ENCODE measurements at places on chromosomes 7 and 10.
A peak's percentile ranks its signal among the peaks of the same experiment; 100 is the strongest.

- no peak for DNase-seq
Observed at GRCh38 chr10:13518076-13518692, 10.6 kb downstream of the BEND7 start.

DNA sequence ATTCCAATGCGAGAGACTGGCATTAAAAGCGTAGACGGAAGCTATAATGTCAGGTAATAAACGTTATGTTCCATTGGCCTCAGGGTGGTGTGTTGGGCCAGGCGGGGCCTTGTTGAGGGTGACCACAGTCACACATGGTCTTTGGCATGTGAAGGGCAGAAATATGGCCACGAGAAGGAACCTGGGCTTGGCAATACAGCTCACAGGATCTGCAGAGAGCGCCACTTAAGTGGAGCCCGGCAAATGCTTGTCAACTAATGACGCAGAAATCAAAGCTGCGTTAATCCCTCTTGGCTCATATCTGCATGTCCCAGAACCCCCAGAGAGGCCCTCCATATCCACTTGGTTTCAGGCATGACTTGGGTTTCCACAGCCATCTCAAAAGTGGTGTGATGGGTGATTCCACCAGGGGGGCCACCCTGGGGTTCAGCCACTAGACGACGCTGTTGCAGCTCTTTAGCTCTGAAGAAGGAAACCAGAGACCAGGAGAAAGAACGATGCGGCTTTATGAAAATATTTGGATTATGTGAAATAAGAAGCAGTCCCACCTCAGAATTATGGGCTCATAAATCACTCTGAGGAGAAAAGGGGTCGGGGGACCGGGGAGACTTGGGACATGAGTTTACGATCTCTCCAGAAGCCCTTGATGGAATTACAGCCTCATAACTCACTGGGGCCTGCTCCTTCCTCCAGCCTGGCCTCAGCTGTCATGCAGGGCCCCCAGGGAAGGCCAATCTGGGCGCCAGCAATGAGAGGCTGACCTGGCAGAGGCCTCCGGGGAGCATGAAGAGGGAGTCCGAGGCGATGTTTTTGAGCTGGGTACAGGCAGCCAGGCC lies 462.5 kb downstream of the PLXNA4 start:
- no peak for DNase-seq

DNA sequence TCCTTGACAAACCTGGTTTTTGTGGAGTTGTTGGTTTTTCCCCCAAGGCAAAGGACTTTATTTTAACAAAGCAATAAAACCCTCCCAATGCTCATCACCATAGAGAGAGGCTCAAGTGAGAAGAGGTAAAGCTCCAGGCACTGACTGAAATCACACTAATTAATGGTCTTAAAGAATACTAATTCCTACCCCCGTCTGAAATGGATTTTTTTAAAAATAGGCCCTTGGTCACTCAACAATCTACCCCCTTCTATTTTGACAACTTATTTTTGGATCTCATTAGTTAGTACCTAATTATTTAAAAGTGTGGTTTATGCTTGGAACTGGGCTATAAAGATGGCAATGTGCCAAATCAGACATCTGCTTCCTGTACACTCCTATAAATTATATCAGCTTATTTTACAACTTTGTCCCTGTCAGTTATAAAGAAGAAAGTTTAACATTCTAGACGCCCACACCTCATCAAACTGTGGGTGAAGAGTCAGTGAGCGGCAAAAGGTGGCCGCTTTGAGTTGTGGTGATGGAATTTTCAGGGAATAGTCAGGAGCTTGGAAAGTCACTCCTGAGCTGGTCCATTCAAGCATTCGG lies 10.6 kb downstream of the GLI3 start:
- no peak for DNase-seq

GRCh38 chr10:996031-996430 lies 7.8 kb downstream of the GTPBP4 start:
- no peak for DNase-seq

DNA sequence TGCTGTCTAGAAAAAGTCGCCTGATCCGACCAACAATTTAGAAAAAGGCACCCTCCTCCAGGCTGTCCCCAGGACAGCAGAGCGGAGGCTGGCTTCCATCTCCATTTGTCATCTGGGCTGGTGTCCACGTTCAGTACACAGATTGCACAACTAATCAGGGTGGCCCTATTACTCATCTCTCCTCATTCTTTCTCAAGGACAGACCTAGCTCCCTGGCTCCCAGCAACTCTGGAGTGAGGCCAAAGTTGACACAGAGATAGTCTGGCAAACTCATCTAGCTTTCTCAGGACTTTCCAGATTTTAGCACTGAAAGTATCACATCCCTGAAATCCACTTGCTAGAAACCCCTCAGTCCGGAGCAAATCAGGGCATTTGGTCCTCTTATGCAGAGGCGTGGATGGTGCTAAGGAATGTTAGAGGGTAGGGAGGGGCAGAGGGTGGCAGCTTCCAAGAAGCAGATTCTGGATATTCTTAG lies 75.1 kb downstream of the DNAH11 start:
- no peak for DNase-seq

GRCh38 chr7:117112640-117113039 lies 159.3 kb downstream of the ST7 start:
- DNase-seq, result no peak

DNA sequence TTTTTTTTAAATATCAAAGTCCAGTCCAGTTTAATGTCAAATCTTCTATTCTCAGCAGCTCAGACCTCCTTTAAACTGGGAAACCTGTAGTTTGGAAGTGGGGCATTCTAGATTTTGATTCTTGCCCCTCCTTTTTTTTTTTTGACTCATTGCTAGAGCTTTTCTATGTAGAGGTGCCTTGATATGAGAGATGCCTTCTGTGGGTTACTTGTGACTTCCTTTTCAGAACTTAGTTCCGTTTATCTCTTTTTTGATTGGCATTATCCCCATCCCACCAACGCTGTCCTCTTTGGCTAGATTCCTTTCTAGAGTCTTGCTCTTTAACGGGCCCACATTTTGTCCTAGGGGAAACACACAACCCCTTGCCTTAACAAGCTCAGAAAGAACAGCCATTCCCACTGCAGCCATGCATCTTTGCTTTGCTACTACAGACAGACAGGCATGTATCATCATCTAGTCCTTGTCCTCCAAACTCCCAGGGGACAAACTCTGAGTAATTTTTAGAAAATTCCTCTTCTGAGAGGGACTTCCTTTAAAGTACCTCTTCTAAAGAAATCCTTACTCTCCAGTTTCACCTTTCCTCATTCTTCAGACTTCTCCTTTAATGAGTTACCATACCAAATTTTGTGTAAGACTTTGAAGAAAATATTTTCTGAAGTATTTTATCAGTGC lies 153.6 kb downstream of the PHF14 start:
- DNase-seq, result no peak

DNA sequence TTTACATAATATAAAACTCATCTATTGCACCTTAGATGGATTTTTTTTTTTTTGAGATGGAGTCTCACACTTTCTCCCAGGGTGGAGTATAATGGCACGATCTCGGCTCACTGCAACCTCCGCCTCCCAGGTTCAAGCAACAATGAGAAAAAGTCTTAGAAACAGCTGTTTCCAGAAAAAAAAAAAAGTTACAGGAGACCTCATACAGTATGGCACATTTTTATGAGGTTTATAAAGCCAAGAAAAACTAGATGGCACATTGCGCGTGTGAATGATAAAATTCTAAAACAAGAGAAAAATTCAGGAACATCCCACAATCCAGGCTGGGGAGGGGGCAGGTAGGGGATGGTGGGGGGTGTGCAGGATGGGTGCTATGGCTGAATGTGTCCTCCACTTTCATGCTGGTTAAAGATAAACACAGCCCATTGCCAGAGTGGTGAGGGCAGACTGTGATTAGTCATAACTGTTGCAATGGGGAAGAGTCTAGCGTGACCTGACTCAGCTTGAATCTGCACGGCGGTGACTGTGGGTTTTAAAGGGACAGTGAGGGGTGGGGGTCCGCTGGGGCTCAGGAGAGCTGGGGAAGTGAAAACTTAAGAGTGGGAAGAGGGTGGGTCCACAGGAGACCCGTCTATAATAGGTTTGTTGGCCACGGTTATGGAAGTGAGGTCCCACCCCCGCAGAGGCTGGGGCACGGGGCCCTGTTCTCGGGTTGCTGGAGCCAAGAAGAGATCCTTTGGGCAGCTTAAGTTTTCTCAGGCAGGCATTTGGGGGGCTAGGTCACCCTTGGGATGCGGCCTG lies 11.9 kb upstream of the LRRC27 start:
- no peak for DNase-seq

DNA sequence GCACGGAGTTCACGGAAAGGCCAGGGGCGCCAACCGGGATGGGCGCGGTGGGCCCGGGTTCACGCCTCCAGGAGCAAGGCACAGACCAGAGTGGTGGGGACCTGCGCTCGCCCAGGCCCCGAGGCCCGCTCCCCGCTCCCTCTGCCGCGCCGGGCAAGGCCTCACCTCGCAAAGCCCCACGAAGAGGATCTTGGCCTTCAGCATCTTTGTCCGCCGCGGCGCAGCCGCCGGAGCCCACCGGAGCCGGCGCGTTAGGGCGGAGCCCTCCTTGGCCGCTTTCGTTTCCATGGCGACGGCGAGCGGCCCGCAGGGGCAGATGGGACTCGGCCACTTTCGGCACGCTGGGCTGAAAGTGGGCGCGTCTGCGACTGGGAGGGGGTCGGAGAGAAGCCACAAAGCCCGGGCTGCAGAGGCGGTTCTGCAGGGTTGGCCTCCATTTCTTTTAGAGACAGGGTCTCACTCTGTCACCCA lies 944.4 kb upstream of the ZNF722 start:
- no peak for DNase-seq

- no peak for DNase-seq
Observed at GRCh38 chr10:15242261-15242840, 73.9 kb upstream of the NMT2 start.

DNA sequence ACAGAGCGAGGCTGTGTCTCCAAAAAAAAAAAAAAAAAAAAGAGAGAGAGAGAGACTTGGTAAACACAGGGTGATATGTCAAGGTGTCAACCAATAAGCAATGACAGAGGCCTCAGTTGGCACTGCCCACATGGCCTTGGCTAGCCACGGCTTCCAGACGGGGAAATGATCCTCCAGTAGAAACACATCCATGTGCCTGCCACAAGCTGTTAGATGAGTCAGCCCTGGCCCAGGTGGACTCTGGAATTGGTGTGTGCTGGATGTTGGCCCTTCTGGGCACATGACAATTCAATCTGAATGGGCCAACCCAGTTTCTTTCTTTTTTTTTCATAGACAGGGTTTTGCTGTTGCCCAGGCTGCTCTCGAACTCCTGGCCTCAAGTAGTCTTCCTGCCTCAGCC lies 13.7 kb downstream of the RFC2 start:
- DNase-seq, result no peak

DNA sequence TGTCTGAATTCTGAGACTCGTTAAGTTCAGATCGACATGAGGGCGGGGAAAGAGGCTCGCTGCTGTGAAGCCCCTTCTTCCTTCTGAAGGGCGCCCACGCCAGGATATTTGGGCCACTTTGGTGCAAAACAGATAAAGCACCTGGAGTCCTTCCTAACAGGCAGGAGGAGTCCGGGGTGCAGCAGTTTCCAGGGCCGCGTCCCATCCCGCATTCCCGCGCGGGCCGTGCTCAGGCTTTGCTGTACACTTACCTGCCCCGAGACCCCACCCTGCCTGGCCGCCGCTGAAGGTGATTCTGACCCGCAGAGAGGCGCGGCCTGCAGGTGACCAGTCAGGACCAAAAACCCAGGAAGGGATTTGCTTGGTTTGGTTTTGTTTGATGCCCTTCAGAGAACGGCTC lies 454.6 kb downstream of the PTPRN2 start:
- DNase-seq, result no peak

DNA sequence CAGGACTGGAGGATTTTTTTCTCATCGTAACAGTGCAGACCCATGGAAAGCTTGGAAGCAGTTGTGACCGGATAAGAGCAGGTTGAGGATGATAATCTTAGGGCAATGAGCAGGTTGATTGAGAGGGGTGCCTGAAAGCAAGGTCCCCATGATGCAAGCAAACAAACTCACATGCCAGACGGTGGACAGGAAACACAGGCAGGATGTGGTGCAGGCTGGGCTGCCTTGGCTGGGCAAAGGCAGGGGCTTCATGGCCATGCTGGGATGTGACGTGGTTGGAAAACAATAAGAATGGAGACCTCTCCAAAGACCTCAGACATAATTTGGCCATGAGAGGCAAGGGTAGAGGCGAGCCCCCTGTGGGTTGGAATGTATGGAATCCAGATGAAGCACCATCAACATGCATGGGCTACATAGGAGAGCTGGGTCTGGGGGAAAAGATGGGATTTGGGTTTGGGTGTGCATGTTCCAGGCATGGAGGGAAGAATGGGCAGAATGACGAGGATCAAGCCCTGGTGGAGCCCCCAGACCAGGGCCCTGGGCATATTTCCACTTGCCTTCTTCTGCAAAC lies 58.3 kb downstream of the IKZF1 start:
- no peak for DNase-seq

GRCh38 chr10:84200537-84201243 lies 6.4 kb downstream of the CDHR1 start:
- DNase-seq, result no peak

DNA sequence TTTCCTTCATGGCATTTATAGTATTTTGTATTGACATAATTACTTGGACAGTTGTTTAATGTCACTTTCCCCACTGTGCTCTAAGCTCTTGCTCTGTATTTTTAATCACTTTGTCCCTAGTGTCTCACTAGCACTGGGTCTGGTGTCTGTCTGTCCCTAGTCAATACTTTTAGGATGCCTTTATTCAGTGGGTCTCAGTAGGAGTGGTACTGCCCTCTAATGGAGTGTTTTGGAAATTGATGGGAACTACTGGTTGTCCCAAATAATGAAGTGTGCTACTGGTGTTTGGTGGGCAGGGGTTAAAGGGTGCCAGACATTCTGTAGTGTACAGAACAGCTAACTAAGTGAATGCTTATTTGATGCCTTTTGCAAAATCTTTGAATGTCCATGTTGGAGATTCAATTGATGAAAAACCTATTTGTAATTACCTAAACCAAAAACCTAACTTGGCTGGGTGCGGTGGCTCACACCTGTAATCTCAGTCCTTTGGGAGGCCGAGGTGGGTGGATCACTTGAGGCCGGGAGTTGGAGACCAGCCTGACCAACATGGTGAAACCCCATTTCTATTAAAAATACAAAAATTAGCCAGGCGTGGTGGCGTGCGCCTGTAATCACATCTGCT lies 33.3 kb downstream of the CDK14 start:
- DNase-seq, result peak; percentile 18

DNA sequence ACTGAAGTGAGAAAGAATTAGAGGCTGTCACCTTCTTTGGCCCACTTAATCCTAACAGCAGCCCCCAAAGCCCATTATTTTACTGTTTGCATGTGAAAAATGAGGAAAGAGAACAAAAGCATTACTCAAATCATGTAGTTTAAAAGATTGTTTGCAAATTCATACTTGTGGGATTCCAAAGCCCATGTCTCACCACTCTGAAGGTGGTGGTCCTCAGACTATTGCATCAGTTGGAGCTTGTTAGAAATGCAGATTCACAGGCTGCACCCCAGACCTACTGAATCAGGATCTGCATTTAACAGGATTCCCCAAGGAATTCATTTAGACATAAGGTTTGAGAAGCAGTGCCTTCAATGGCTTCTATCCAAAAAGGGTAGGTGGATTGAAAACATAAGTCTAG lies 93.7 kb upstream of the PDE1C start:
- no peak for DNase-seq

GRCh38 chr7:83289419-83289993 lies 126.8 kb upstream of the PCLO start:
- DNase-seq, result no peak
